Motor neuron (in vitro differentiated cells): ENCODE measurements at places on chromosomes 6 and 20. TPM values are rescaled to one million over a fixed set of nuclear protein-coding genes. Genes with fewer than 3 reads are reported as not detected.
A peak's percentile ranks its signal among the peaks of the same experiment; 100 is the strongest.

The MRAP2 gene
- 0.66 and 0.70 TPM in 2 replicates for total RNA-seq

The EDN3 gene
- 0.13 and 1.4 TPM in 2 replicates for total RNA-seq

The TRIM31 gene
- 0.75 TPM in 1 of 2 replicates, not detected in the other for total RNA-seq

The TRIM40 gene
- not detected in 2 replicates for total RNA-seq

The HLA-DQA2 gene
- total RNA-seq, result not detected in 2 replicates

DNA sequence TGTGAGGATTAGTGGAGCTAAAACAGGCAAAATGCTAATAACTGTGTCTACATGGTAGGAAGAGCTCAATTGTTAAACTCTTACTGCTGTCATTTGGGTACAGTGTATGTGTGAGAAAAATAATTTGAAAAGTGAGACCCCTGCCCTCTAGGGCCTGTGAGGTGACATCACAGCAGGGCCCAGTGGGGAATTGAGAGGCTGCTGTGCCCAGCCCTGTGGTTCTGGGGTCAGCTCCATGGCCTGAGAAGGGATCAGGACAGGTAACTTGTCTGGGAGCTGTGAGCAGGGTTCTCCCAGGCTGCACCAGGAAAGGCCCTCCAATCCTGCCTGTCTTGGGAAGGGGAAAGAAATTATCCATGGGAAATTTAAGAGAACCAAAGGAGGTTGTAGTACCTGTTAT, 1.3 kb downstream of the SIRPB1 start:
- no peak for ATAC-seq

DNA sequence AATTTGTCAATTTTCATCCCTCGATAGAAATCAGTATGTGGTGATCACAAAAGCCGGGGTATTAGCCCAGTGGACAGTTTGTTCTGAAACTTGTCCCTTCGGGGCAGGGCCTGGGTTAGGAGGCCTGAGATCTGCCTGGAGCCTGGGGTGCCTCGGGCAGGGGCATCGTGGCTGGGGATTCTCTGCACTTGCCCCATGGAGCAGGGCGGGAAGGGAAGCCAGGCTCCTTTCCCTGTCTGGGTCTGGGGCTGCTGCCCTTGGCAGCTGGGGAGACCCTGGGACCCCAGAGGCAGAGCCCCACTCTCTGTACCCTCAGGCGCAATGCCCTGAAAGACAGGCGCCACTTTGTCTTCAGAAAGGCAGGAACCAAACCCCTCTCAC, 27.4 kb downstream of the NTSR1 start:
- no peak for ATAC-seq

- peak; percentile 85 for ATAC-seq
Observed at GRCh38 chr6:122530440-122531046, 58.9 kb upstream of the SERINC1 start.

DNA sequence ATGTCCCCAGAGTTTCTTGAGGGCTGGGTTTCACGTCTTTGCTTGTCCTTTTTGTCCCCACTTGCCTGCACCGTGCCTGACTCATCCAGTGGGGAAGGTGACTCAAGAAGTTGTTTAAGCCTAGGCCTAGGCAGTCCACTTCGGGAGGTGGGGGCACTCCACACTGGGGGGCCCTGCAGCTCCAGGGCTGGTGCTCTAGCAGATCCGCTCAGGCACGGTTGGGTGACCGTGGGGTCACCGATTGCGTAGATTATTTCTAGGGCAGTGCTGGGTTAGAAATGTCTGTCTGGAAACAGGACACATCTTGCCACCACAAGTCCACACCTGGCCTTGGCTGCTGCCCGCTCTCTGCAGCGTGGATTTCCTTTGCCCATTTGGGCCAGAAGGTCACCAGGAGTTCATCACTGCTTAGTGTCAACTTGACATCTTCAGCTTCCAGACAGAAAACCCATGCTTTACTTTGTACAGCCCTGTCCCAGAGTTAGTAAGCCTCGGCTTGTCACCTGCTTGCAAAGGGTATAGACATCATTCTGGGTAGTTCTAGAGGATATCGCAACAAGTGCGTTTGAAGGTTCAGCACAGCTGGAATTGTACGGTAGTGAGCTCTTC, 13.6 kb upstream of the C20orf144 start:
- no peak for ATAC-seq

DNA sequence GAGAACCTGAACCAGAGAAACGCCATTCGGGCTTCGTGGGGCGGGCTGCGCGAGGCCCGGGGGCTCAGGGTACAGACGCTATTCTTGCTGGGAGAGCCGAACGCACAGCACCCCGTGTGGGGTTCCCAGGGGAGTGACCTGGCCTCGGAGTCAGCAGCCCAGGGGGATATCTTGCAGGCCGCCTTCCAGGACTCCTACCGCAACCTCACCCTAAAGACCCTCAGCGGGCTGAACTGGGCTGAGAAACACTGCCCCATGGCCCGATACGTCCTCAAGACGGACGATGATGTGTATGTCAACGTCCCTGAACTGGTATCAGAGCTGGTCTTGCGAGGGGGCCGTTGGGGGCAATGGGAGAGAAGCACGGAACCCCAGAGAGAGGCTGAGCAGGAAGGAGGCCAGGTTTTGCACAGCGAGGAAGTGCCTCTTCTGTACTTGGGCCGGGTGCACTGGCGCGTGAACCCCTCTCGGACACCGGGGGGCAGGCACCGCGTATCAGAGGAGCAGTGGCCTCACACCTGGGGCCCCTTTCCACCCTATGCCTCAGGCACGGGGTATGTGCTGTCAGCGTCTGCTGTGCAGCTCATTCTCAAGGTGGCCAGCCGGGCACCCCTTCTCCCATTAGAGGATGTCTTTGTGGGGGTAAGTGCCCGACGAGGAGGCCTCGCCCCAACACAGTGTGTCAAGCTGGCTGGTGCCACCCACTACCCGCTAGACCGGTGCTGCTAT, 904 bp downstream of the B3GALT4 start:
- peak; percentile 7 for ATAC-seq

GRCh38 chr6:142935553-142936517, 9.1 kb downstream of the HIVEP2 start:
- ATAC-seq, result no peak
